ENCODE measurements at places on chromosomes 4 and X.

DNA sequence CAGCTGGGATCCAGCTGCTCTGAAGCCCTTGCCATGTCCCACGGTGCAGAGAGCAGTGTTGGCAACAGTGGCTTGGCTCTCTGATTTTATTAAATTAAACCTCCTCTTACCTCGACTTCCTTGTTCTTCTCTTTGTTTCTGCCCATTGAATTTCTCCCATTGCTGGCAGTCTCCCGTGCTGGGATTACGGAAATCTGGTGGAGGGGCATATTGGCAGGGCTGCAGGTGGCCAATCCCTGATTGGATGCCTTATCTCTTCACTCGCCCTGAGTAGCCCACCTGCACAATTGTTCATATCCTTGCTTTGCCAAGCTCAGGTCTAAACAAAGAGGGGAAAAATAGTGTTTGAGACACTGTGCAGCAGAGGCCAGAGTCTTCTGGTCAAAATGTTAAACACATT is 493.9 kb downstream of the TMA16 start:
- DNase-seq, result no peak

- DNase-seq, result peak; percentile 22
Measured at GRCh38 chr4:84647312-84647884, 64.5 kb downstream of the CDS1 start.

GRCh38 chrX:131677655-131678628 is 134.1 kb downstream of the OR13H1 start:
- DNase-seq, result peak; percentile 51

- DNase-seq, result peak; percentile 71
Measured at GRCh38 chrX:45758319-45758718, 557.6 kb upstream of the DIPK2B start.

DNA sequence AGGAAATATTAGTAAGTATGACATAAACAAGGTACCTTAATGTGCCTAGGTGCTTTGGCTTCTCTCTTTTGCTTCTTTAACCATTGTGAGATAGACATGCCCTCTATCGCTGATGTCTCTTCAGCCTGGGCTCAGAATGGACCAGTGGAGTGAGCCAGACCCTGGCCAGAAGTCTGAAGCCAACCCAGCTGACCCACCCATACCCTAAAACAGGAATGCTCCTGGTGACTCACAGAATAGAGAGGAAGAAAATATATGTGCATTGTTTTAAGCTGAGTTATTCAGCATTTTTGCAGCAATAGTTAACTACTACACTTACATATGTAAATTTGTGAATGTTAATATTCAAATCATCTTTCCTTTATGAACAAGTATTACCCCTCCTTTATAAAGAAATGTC is 167.5 kb upstream of the PCDH10 start:
- DNase-seq, result no peak

DNA sequence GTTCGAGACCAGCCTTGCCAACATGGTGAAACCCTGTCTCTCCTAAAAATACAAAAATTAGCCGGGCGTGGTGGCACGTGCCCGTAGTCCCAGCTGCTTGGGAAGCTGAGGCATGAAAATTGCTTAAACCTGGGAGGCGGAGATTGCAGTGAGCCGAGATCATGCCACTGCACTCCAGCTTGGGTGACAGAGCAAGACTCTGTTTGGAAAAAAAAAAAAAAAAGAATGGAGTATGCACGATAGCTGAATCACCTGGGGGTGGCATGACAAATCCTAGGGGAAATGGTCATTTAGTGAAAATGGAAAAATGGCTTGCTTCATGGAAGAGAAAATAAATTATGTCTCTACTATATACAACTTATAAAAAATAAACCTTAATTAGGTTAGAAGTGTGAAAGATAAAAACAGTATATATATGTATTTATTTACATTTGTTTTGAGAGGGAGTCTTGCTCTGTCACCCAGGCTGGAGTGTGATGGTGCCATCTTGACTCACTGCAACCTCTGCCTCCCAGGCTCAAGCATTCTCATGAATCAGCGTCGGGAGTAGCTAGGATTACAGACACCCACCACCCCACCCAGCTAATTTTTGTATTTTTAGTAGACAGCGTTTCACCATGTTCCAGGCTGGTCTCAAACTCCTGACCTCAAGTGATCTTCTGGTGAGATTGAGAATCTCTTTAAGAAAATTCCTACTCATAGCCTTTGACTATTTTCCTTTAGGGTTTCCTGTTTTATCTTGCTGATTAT is 19.3 kb upstream of the ING2 start:
- no peak for DNase-seq

DNA sequence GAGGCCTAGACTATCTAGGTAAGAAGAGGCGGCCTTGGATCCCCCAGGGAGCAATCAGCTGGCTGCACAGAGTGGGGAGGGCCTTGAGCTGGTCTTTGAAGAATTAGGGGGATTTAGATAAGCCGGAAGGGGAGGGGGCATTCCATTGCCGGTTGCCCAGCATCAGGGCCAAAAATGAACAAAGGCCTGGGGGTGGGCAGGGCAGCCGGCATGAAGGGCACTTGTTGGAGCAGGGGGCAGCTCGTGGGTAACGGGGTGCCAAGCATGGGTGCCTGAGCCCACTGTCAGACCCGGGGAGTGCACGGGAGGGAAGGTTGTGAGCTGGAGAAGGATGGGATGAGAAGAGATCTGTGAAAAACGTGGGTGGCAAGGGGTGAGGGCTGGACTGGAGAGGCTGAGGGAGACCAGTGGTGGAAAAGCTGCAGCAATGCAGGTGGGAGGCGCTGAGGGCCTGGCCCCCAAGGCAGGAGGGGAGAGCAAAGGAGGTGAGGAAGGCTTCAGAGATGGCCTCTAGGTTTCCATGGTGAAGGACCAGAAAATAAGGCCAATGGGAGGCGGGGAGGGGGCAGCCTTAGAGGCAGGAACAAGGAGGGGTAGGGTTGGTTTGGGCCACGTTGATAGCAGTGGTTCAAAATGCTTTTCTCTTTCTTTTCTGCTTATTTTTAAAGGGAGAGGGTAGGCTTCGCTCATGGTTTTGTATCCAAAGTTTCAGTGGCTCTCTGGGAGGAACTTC is 8.6 kb downstream of the KLF3 start:
- DNase-seq, result no peak

GRCh38 chr4:88448889-88449288 is 8.0 kb upstream of the HERC5 start:
- no peak for DNase-seq

DNA sequence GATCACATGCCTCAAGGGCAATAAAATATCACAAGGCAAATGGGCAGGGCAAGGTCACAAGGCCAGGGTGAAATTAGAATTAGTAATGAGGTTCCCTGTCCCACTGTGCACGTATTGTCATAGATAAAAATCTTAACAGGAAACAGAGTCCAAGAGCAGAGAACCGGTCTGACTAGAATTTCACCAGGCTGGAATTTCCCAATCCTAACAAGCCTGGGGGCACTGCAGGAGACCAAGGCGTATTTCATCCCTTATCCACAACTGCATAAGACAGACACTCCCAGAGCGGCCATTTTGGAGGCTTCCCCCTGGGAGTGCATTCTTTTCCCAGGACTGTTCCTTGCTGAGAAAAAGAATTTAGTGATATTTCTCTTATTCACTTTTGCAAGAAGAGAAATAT is 25.9 kb upstream of the PRDM5 start:
- DNase-seq, result no peak

DNA sequence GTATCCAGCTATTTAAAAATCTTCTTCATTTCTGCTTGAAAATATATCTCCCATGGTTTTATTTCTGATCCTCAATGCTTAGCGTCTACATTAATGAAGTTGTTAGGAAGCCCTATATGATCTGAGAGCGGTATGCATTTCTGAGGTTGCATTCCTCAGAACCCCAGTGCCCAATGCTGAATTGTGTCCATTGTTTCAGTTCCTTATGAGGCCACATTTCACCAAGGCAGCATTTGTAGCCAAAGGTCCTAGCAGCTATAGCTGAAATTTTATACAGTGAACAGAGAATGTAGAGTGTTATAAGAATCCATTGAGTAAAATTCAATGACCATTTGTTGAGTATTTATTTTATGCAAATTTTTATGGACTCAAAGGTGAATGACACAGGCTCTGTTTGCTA is 209.5 kb downstream of the PCDH7 start:
- no peak for DNase-seq

DNA sequence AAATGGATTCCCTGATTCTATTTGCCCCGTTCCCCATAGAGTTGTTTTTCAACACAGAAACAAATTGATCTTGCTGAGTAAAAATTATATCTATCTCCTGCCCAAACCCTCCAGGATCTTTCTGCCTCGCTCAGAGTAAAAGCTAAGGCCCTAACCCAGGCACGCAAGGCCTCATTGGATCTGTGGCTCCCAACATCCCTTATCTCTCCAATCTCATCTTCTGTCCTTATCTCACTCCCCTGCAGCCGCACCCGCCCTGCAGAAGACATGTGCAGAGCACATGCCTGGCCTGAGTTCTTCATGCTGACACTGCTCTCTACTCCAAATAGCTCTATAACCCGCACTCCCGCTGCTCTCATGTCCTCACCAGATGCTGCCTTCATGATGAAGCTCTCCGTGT is 543.8 kb upstream of the ZFP42 start:
- DNase-seq, result no peak

- no peak for DNase-seq
Measured at GRCh38 chrX:38220415-38221390, at the start of gene SRPX. SRPX (minus strand) TSS chrX:38220871; CDS start chrX:38220792, 79 bp downstream.

DNA sequence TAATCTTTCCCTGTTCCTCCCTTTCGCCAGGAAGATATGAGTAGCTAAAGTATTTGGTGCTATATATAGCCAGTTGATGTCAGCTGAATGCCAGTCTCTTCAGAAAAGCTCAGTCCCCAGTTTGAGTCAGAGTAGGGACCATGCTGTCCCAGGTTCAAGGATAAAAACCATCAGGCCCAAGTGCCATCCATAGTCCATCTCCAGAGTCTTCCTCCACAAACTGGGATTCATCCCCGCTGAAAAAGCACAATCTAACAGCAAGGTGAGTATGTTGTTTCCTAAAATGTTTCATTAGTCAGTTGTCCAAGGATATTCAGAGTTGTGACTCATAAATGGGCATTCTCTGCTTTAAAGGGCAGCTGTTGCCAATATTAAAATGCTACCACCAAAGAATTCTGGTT is at the start of gene MYOZ2:
Gene MYOZ2, plus strand, starts transcription at position 112 of the 401 bp plus-strand sequence. CDS start 694 bp downstream, outside the sequence.
- no peak for DNase-seq

GRCh38 chr4:116064331-116064730 is 950.9 kb upstream of the NDST4 start:
- DNase-seq, result no peak

DNA sequence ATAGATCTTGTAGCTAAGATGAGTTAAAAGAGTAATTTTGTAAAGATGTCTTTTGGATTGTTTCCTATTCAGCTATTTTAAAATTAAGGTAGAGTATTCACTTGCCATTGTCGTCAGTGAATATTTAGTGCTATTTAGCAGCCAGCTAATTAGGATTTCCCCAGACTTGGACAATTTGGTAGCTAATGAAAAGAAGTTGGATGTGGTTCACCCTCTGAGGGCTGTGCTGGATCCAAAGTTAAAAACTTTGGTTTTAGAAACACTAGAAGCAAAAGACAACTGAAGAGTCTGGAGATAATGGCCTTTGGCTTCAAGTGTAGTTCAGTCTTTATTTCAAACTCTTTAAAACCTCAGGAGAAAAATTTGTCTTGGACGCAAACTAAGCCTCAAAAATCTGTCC is 41.3 kb downstream of the ATG4A start:
- DNase-seq, result no peak

DNA sequence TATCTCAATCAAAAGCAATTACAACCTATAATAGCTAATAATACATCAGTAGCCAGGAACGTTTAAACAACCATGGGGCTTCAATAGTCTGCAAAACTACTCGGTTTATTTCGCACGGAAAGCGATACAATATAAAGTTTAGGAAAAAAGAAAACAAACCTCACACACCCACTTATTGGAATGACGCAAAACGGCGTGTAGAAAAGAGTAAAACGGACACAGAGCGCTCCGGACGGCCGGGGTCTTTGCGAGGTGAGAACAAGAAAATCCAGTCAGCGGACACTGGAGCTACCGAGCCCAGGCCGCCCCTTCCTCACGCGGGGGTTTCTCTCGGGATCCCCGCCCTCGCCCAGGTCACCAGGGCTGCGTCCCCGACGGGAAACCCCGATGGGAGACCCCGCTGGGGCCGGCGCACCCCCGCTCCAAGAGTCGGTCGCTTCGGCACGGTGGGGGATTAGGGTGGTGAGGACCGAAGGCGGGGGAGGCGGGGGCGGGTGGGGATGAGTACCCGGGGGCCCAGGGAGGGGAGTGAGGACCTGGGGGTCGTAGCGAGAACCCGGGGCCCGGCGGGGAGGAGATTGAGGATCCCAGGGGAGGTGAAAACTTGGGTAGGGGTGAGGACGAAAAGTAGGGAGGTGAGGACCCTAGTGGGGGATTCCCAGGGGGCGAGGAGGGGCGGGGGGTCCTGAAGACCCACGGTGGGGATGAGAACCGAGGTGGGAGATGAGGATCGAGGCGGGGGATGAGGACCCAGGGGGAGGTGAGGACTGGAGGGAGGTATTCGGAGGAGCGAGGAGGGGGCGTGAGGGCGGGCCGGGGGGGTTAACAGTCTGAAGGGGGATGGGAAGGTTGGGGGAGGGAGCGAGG is 737 bp downstream of the NELFA start:
- DNase-seq, result no peak

DNA sequence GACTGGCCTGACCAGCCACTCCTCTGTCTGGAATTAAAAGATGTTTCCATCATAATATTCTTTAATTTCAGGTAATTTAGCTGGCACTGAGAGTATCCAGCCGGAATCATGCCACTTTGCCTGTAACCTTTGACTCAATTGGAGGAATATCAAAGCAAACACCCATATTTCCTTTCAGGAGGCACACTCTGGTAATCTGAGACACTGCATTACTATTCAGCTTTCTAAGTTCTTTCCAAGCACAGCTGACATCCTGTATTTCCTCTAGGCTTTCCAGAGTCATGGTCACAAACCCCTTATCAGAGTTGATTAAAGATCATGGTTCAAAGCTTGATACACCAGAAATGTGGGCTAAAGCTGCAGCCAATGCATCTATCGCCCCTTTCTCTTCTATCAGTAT is 29.3 kb downstream of the INTS12 start:
- no peak for DNase-seq

GRCh38 chr4:72843466-72843865 is 226.1 kb downstream of the COX18 start:
- no peak for DNase-seq

- no peak for DNase-seq
Measured at GRCh38 chr4:110412354-110413065, 63.4 kb upstream of the ENPEP start.

DNA sequence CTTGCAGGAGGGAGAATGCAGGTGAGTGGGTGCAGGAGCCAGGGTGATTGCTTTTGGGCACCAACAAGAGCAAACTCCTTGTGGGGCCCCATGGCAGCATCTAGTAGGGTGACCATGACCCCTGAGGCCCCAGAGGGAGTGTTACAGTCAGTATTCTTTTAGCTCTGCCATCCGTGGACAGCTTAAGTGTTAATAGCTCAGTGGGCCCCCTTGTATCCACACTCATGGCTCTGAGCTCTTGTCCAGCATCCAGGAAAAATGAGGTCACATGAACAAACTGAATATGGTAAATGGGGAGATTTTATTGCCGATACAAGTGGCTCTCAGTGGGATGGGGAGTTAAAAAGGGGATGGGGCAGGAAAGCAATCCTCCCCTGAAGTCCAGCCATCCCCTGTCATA is 27.3 kb upstream of the LRCH2 start:
- DNase-seq, result no peak

Data from MM.1S (cell line).